ENCODE measurements at places on chromosomes 5 and 9. TPM values are rescaled to one million over a fixed set of nuclear protein-coding genes. Genes with fewer than 3 reads are reported as not detected.

SHB gene
- total RNA-seq, result 35.5 TPM

CBY3 gene
- not detected for total RNA-seq

PTAR1 gene
- 59.6 TPM for total RNA-seq

DNA sequence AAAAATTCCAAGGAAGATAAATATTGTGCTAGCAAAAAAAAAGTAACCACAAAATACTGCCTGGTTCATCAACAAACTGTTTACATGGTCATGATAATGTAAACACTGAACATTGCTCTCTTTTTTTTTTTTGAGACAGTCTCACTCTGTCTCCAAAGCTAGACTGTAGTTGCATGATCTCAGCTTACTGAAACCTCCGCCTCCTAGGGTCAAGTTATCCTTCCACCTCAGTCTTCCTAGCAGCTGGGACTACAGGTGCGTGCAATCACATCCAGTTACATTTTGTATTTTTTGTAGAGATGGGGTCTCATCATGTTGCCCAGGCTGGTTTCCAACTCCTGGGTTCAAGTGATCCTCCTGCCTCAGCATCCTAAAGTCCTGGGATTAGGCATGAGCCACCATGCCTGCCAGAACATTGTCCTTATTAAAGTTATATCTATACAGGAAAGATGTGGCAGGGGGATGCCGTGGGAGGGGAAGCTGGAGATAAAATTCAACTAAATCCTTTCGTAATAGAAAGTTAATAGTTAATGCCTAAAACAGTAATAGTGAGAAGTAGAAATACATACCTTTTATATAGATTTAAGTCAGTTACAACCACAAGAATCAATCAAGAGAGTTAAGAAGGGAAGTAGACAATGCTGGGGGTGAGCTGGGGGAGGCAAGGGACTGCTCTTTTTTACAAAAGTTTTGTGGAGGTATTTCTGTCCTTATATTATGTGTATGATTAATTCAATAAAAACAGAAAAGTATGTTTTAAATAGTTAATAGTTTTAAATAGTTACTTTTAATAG lies 52.3 kb downstream of the RGMB start:
- no peaks in the 10 kb centered on the region for H3K4me1 ChIP-seq
- no peak for DNase-seq
- no peak overlapping the region for H3K27ac ChIP-seq
- peaks cover 9% of the 10 kb centered on the region for H3K36me3 ChIP-seq
- H3K4me3 ChIP-seq, result no peak overlapping the region

- H3K4me1 ChIP-seq, result no peaks in the 10 kb centered on the region
- no peak overlapping the region for H3K4me3 ChIP-seq
- H3K36me3 ChIP-seq, result peaks cover 18% of the 10 kb centered on the region
- DNase-seq, result no peak
Observed at GRCh38 chr5:64980176-64980575, 211.4 kb downstream of the CWC27 start.

DNA sequence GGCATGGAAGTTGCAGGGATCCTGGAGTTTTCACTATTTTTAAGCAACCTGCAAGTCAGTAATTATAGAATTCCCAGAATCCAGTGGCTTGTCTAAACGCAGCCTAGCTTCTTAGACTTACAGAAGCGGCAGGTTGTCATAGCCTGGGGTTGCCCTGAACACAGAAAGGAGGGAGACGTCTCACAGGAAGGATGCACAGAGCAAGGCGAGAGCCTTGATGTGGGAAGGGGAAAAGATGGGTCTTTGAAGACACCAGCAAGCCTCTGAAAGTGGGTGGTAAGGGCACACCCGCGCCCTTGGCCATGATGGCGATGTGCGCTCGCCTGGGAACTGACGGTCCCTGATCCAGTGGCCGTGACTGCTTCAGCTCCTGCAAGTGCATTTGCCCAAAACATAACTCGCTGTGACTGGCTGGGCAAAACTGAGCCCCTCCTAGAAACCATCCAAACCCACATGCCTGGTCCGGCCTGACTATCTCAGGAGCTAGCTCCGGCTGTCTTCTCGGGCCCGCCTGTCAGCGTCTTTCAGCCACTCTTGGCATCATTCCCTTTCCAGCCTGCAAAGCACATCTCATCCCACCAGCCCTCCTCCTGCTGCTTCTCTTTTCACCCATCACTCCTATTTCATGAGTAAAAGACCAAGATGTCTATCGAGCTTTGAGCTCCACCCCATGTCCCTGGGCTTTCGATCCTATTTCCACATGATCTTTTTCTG lies 17.1 kb downstream of the FBP1 start:
- no peak for DNase-seq
- H3K4me1 ChIP-seq, result peaks cover 25% of the 10 kb centered on the region
- H3K4me3 ChIP-seq, result no peak overlapping the region
- no peaks in the 10 kb centered on the region for H3K36me3 ChIP-seq
- no peak overlapping the region for H3K27ac ChIP-seq

GRCh38 chr9:99488131-99489059 lies 266.3 kb downstream of the SEC61B start:
- no peak for DNase-seq
- peaks cover 3% of the 10 kb centered on the region for H3K4me1 ChIP-seq
- no peaks in the 10 kb centered on the region for H3K36me3 ChIP-seq
- no peak overlapping the region for H3K4me3 ChIP-seq
- no peaks in the 10 kb centered on the region for H3K27me3 ChIP-seq
- no peak overlapping the region for H3K27ac ChIP-seq

DNA sequence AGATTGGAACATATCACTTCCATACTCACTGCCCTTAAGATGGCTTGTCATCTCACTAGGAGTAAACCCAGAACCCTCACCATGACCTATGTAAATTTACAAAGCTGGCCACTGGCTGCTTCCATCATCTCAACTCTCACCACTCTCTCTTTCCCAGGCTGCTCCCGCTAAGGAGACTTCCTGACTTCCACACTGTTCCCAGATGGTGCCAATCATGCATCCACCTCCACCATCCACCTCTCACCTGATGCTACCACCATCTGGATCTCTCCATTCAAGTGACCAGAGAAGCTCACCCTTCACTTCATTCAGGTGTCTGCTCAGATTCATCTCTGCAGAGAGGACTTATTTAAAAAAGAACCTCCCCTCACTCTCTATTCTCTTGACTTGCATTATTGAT lies 91.3 kb downstream of the HTR4 start:
- no peaks in the 10 kb centered on the region for H3K4me1 ChIP-seq
- H3K27me3 ChIP-seq, result peaks cover 14% of the 10 kb centered on the region
- H3K27ac ChIP-seq, result no peak overlapping the region
- no peak for DNase-seq

- DNase-seq, result no peak
- no peaks in the 10 kb centered on the region for H3K4me1 ChIP-seq
- no peak overlapping the region for H3K4me3 ChIP-seq
- H3K27ac ChIP-seq, result no peak overlapping the region
- H3K27me3 ChIP-seq, result no peaks in the 10 kb centered on the region
Observed at GRCh38 chr9:12838546-12838945, 63.7 kb downstream of the LURAP1L start.

DNA sequence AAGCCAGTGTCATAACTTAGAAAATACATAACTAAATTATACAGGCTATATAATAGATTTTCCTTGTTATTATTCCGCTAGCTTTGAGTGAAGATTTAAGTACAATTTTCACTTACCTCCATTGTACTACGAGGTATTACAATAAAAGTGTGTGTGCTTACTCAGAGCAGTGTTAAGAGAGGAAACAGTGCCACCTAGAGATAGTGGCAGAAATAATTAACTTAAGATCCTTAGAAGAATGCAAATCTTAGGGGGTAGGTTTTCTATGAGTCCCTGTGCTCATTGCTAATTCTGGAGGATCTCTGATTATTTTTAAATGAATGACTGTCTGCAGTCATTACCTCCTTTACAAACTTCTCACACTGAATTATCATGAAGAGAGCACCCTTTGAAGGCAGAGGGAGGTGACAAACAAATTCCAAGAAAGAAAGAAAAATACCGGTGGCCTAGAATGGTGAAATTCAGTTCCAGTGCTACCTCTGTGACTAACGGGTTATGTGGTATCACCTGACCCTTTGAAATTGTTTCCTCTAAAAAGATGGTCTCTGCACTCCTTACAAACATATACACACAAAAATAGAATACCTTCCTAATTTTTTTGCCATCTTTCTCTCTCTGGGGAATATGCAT lies 379.8 kb downstream of the TRIM36 start:
- H3K36me3 ChIP-seq, result no peaks in the 10 kb centered on the region
- no peak for DNase-seq
- peaks cover 30% of the 10 kb centered on the region for H3K4me1 ChIP-seq
- H3K4me3 ChIP-seq, result no peak overlapping the region
- H3K27ac ChIP-seq, result no peak overlapping the region

Data from mesothelial cell of epicardium (in vitro differentiated cells).